Pancreas (tissue), 10 donors: ENCODE measurements at places on chromosomes 13 and 19.

- DNase-seq, result no peak
These were observed 100.1 kb downstream of the DGKH start for GRCh38 chr13:42148538-42148937.

DNA sequence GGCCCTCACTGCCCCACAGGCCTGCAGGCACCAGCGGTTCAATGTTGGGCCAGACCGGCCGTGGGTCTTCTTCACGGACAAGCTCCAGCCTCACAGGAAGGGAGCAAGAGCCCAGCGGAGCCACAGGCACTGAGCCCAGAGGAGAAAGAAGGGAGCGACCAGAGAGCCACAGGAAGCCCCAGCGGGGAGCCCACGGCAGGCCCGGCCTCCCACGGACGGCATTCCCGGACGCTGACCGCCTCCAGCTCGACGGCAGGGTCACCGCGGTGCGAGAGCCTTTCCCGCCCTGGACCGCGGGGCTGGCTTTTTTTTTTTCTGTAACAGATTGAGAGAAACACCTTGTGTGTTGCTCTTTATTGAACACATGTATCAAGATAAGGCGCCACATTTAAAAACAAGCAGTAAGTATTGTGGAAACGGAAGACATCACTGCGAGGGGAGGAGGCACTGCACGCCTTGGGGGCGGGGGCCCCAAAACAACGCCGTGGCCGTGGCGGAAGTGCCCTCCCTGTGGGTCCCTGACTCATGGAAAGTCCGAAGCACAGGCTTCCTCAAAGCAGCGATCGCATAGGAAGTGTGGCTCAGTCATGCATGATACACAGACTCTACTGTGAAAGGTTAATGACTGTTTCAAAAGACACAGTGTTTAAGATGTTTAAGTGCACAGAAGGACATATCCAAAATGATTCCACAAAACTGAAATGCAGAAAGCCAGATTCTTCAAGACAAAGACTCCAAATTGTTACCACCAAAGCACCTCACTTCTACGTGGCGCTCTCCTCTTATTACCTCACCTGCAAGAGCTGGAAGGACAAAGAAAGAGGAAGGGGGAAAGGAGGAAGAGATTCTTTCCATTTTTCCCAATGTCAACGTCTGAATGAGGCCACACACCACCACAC is 3.5 kb downstream of the RASA3 start:
- DNase-seq, result peak; percentile 26

GRCh38 chr13:99087954-99088491 is 110.2 kb upstream of the DOCK9 start:
- DNase-seq, result no peak

DNA sequence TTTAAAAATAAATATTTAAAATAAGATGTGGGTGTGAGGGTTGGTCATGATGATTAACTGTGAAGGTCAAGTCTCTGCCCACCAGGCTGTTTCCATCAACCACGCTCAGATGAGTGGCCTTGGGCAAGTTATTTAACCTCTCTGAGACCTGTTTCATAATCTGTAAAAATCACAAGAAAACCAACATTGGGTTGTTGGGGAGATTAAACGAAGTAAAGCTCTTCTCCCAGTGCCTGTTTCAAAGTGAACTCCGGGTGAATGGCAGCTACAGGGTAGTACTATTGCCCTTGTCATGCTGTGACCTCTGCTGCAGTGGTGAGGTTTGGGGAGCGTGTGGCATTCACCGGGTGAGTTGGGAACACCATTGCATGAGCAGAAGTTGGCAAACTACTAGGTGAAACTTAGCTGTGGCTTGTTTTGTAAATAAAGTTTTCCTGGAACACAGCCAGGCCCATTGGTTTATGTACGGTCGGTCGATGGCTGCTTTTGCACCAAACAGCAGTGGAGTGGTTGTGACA is 153.2 kb downstream of the USP12 start:
- DNase-seq, result no peak

DNA sequence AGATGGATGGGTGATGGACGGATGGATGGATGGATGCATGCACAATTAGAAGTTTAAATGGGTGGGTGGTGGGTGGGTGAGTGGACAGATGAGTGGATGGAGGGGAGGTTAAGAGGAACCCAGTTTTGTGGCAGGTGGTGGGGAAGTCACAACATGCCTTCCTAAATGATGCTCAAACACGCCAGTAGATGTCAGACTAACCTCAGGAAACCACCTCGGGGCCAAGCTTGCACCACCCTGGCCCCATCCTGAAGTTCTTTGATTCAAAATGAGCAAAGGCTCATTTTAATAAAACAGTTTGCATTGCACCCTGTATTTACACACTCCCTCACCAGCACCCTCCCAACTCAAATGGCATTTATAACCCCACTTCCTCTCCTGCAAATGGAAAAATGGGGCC is 91.4 kb upstream of the CACNA1A start:
- DNase-seq, result peak; percentile 22
